ENCODE measurements at places on chromosomes 2 and 18.

GRCh38 chr2:175404839-175405238 is 223.3 kb upstream of the ATP5MC3 start:
- no peak for DNase-seq

- no peak for DNase-seq
These were observed 1.9 kb upstream of the WDR75 start for GRCh38 chr2:189439342-189439741.

DNA sequence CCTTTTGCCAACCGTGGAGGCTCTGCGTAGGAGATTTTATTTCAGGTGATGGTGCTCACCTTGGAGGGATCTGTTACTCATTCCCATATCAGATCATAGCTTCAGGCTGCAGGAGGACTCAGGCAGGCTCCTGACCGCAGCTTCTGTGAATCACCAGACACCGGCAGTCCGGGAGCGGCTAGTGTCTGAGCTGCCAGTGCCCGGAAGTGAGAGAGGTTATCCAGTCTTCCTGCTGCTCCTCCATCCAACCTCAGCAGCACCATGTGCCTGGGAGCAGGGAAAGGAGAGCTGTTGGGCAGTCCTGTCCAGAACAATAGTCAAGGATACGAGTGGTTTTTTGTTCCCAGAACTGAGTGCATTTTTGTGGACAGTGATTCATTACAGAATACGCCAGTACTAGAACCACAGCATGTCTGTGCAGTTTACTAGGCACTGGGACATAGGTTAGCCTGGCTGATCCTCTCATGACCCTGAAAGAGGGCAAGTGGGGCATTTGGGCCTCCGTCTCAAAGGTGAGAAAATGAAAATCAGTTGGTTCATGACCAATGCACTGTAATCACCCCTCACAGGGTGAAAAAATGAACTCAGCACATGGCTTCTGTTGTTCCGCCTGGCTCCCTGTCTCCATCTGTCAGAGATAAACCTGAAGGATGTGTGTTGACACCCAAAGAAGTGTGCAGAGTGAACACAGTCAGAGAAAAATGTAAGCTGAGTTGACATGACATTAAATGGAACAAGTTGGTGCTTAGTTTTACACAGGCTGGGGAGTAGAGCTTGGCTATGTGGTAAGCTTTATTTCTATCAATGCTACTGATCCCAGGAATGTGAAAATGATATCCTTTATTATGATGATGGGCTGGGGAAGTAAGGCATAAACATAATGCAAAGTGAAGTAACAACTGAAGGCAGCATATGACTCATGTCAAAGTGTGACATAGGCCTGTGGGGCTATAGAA is 12.2 kb downstream of the FHOD3 start:
- no peak for DNase-seq

- DNase-seq, result no peak
These were observed 17.6 kb upstream of the ADI1 start for GRCh38 chr2:3536682-3537632.
